ENCODE measurements at places on chromosomes 6 and 20.

DNA sequence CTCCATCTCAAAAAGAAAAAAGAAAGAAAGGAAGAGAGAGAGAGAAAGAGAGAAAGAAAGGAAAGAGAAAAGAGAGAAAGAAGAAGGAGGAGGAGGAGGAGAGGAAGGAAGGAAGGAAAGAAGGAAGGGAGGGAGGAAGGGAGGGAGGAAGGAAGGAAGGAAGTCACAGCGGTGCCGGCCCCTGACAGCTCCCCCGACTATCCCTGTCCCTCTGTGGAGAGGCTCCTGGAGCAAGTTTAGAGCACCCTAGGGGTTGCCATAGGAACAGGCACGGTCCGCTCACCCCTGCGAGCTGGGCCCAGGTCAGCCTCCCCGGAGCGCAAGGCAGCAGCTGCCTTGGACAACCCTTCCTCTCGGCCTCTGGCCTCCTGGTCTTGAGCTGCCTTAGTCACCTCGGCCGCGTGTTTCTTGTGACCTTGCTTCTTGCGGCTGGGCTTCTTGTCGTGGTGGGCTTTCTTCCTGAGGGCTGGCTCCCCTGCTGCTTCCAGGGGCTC lies 6.8 kb downstream of the BNIP5 start:
- no peak for DNase-seq

DNA sequence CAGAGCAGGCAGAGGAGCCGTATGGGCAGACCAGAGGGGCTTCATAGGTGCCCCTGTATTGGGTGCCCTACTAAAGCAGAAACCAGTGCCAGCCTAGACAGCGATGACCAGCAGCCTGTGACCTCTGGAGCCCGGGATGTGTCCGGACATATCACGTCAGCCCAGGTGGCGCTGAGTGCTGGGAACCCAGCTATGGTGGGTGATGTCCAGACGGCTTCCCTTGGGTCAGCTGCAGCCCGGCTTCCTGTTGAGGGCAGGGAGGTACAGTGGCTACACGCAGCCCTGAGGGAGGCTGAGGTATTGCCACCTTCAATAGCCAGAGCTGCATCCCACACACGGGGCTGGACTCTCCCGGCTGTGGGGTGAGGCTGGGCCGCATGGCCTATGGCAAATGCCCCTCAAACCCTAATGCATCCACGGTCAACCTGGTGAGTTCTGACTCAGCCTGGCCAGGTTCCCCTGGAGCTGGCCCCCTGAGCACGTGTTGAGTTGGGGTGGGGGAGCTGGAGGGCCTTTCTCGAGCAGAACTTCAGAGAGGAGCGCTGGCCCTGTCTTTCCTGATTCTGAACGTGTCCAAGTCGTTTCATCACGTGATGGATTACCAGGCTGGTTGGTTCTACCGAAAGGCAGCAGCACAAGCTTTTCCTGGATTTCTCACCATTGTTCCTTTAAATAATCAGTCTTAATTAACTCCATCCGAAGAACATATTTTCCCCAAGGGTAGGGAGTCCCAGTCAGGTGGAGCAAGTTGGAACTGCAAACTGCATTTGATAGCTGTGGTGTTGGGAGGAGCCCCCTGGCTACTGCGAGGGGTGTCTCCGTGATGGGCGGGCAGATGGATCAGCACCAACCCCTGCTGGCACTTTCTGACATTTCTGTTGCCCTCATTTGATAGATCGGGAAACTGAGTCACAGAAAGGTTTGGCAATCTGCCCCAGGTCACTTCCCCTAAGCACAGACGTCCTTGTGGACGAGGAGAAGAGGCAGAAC lies 7.1 kb upstream of the MYT1 start:
- DNase-seq, result no peak

GRCh38 chr20:8656335-8656734 lies 412.6 kb upstream of the PLCB4 start:
- no peak for DNase-seq

DNA sequence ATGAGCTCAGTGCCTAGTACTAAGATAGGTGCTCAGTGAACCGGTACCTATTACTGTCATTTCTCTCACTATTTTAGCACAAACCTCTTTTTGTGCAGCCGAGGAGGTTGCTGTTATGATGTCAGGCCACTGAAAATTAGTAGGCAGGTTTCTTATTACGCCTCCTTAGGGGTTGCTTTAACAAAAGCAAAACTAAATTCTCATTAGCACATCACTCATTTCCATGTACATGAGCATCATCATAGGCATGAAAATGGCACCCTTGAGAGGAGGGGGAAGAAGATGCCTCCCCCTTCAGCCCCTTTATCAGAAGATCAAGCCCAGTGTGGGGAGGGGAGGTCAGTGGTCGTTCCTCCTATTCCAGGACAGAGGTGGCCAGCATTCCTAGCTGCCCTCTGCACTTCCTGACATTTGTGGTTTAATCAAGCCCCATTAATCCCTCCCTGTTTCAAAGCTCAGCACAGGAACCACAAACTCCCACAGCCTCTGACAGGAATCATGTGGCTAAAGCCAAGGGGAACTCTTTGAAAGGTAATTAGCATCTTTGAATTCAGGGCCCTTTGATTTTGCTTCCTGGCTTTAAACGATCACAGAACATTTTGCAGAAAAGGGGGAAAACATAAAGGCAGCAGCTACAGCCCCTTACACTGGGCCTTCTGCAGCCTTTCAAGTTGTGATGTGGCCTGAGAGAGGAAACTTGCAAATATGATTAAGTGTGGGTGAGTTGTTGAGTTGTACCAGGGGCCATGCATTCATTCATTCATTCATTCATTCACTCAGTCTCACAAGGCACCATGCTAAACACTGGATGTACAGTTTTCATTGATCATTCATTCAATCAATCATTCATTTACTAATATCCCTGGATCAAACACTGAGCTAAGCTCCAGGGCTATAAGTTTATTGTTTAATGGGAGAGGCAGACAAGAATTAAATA lies 31.9 kb upstream of the PSMF1 start:
- no peak for DNase-seq

GRCh38 chr6:111503194-111503593 lies 20.2 kb upstream of the REV3L start:
- DNase-seq, result no peak

- no peak for DNase-seq
These were observed 17.0 kb upstream of the TOP1 start for GRCh38 chr20:41011551-41012067.

DNA sequence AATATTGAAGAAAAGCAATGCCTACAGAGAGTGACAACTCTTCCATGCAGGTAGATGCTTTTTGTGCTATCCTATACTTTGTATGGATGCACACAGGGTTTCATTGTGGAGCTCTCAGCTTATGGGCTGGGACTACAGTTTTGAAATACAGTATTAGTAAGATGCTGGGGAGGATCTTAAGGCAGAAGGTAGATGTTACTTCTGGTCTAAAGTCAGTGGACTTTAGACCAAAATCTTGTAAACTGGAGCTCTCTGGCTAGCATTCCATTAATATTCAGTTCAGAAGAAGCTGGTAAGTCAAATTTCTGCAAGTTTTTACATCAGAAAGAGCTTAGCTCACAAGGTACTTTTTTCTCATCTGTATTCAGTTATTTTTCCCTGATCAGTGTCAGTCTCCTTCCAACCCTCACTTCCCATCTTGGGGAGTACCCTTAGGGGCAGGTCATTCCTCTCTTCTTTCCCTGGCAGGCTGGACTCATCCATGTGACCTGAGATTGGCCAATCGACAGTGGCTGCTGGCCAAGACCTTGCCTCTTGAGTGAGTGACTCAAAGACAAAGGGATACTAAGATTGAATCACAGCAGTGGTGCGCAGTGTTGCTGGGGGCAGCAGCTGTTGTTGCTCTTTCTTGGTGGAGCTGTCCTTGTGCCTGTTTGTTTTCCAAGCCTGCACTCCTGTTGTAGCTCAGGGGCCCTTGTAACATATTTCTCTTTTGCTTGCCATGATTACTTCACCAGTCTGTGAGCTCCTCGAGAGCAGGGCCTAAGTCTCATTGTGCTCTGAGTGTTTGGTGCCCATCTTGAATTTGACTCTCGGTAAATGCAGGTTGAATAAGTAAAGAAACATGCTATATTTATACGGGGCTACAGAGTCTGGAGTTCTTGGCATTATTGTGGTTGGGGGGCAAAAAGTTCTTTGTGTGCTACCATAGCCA lies 2.8 kb upstream of the PHF20 start:
- peak; percentile 81 for DNase-seq
